ENCODE measurements at places on chromosomes 1 and 21. TPM values are rescaled to one million over a fixed set of nuclear protein-coding genes. Genes with fewer than 3 reads are reported as not detected.

GRCh38 chr21:34274001-34274400, 89.8 kb upstream of the KCNE2 start:
- DNase-seq, result no peak

DNA sequence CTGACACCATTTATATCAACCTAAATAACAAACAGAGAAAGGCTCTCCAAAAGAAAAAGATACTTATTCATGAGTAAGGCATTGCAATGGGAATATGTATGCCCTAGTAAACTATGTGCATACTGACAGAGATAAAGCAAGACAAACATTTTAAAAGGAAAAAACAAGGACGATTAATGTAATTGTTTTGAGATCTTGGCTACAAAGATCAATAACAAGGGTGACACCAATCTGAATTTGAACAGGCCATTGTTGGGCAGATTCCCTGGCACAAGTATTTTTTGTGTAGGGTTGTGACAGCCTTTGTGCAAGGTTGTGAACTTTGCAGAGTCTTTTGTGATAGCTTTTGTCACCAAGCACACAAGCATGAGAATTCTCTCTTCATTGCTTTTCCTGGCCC, 85.3 kb downstream of the EDEM3 start:
- no peak for DNase-seq

- DNase-seq, result no peak
Observed at GRCh38 chr1:1925437-1926345, 6.6 kb upstream of the TMEM52 start.

- DNase-seq, result no peak
Observed at GRCh38 chr1:30191154-30191702, 532.2 kb downstream of the MATN1 start.

GRCh38 chr1:248596615-248597014, 885 bp downstream of the OR2T10 start:
- no peak for DNase-seq

DNA sequence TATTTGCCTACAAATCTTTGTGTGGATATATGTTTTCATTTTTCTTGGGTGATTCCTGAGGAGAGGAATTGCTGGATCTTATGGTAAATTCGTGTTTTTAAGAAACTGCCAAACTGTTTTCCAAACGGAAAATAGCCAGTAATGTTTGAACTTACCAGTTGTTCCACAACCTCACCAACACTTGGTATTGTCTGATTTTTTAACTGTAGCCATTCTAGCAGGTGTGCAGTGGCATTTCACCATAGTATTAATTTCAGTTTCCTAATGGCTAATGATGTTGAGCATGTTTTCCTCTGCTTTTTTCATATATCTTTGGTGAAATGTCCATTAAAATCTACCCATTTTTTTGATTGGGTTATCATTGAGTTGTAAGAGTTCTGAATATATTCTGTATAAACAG, 56.6 kb downstream of the RPS6KC1 start:
- DNase-seq, result no peak

DNA sequence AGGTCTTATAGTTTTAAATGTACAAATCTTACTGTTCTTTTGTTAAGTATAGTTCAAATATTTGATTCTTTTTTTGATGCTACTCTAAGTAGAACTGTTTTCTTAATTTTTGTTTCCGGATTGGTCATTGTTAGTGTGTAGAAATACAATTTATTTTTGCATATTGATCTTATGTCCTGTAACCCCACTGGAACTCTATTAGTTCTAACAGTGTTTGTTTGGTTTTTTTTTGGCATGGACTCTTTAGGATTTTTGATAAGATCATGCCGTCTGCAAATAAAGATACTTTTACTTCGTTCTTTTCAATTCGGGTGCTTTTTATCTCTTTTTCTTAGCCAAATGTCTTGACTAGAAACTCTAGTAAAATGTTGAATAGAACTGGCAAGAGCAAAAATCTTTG, 26.5 kb downstream of the GDAP2 start:
- no peak for DNase-seq

Gene TINAGL1
- total RNA-seq, result 691 TPM

Gene PDE9A
- total RNA-seq, result 31.2 TPM

Gene CRP
- total RNA-seq, result not detected

Gene ETV3L
- not detected for total RNA-seq

Gene F13B
- total RNA-seq, result not detected

Gene ST6GALNAC3
- under 0.01 TPM for total RNA-seq

Gene CFAP45
- 1.0 TPM for total RNA-seq

Gene ZNF697
- total RNA-seq, result 11.9 TPM

All from stomach (tissue), 19 donors.